ENCODE measurements at places on chromosomes 5 and 9.

- DNase-seq = peak; percentile 92
Measured at GRCh38 chr5:59768152-59769040, 125.1 kb downstream of the PDE4D start.

- no peak for DNase-seq
Measured at GRCh38 chr9:120865176-120865575, 11.8 kb downstream of the PHF19 start.

DNA sequence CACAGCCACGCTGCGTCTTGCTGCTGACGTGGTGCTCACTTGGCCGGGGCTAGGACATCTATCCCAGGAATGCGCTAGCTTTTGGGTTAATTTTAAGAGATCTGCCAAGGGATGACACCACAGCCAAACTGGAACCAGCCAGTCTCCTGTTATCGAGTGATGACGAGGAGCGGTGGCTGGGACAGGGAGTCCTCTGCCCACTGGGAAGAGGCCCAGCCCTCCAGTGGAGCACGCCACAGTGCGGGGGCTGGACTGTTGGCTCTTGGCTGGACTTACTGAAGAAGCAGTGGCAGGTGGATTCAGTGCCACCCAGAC, 55.1 kb upstream of the PHYKPL start:
- DNase-seq = no peak

GRCh38 chr5:136886608-136887007, 521.3 kb upstream of the TRPC7 start:
- DNase-seq = peak; percentile 2

DNA sequence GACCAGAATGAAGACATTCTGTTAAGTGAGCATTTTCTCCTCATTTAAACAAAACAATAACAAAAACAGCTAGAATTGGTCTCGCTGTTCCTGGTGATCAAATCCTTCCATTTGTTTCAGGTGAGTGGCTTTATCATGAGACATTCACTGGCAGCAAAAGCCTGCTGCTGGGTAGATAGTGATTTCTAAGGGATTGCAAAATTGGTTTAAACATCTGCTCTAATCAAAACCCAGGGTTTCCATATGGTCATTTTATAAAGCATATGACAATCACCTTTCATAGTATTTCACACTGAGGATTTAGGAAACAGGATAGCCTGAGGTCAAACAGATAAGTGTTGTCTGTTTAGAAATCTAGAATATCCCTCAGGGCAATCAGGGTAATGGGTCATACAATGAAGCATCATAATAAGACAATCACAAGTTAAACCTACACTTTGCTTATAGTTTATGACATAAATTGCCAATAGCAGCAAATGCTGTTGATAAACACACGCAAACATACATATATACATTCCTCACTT, 769.6 kb upstream of the C9orf72 start:
- no peak for DNase-seq

DNA sequence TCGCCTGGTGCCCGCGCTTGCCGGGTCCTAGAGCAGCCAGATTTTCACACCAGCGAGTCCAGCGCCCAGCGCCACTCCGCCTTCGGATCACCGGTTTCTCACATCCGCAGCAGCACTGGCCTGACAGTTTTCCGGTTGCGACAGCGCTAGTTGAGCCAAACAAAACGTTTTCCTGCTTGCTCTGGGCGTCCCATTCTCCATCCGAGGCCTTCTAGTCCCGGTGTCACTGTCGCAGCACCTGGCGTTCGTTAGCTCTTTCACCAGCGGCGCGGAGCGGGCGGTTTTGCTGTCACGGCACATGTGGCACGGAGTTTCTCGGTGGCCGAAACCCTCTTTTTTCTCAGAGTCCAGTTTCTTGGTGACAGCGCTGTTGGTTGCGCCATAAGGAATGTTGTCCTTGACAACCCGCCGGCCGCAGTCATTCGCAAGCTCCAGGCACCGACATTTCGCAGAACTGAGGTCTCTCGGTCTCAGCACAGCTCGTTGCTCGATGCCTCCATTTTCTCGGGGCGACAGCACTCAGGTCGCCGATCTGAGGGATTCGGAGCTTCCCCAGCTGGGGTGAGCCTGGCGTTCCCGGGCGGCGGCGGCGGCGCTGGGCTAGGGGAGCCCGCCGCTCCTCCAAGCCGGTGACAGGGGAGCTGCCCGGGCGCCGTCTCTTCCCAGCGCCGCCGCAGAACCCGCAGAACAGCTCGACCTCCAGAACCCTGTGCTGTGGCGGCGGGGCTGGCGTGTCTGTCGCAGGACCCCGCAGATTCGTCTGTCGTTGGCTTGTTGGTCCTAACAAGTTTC, 47.8 kb downstream of the ANXA2R start:
- DNase-seq = peak; percentile 81

DNA sequence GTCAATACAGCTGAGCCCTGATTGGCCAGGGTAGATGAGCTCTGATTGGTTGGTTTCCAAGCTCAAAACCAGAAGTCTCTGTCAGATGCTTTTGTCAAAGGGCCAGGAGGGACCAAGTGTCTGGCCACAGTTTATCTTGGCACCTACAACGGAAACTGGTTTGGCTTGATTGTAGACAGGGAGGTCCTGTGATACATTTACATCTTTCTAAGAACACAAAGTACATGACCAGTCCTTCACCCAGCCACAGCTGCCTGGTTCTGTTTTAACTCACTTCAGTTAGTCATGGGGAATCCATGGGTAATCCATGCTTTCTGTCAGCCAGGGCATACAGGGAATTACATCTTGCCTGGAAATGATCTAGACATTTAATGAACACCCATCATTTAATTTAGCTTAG, 171.2 kb downstream of the SLC12A2 start:
- peak; percentile 27 for DNase-seq

GRCh38 chr9:115194216-115194615, 76.3 kb upstream of the TNC start:
- no peak for DNase-seq

DNA sequence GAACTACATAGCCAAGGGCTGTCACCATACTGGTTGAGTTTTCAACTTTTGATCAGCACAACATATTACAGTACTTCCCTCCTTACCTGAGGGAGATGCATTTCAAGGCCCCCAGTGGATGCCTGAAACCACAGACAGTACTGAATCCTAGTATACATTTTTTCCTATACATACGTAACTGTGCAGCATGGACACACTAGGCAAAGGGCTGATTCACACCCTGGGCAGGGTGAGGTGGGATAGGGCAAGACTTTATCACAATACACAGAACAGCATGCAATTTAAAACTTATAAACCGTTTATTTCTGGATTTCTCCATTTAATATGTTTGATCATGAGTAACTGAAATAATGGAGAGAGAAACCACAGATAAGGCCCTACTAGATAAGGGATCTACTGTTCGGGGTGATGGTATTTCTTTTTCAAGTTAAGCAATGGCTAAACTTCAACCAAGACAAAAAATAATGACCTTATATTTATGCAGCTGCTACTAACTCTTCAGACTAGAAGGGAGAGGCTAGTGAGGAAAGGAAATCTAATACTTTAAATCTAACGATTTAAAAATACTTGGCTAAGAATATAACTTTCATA, 186.9 kb upstream of the GNA14 start:
- DNase-seq = no peak

DNA sequence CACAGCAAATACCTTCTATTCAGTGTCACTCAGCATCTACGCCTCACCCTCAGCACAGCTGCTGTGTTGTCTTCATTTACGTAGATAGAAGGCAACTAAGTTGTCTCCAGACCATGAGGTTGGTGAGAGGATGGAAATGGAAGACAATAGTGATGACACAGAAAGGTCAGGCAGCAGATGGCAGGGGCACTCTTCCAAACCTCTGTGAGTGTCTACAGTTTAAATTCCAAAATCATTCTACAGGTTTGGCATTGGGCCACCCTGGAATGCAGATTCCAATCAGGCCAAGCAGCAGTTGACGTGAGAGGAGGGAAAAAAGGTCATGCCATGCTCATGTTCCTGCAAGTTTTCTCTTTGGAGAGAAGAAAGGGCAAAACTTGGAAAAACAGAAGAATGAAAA, 68.7 kb upstream of the ADAMTSL1 start:
- peak; percentile 33 for DNase-seq

DNA sequence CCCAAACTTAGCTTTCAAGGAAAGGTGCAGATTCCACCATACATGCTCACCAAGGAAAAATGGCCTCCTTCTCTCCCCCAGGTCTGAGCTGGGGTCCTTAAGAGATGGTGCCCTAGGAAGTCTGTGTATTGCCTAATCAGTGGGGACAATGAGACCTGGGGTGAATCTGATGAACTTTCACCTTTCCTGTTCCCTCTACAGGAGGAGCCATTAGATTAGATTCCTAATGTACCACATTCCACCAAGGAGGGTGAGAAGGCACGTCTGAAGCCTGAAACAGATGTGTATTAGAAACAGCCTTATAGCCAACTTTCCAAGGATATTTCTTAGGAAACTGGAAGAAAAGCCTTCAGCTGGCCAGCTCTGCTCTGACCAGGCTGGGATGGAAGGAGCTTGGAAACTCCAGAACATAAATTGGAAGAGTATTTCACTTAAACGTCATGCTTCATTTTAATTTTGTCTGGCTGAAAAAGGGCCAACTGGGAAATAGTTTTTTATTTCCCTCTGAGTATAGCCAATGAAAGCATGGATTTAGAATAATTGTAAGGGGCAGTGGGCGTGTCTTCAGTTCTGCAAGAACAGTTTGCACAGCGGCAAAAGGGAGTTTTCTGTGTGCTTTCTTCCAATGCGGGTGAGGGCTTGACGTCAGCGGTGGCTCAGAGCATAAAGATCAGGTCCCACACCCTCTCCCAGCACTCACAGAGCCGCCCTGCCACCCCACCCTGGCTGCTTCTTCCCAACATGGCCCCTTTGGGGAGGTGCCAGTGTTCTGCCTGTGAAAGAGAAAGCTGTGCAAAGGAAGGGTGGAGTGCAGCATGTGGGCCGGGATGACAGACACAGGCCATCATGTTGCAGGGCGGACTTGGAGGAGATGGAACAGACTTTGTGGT, 210.9 kb downstream of the ESM1 start:
- peak; percentile 10 for DNase-seq

GRCh38 chr9:4499917-4500316, 9.6 kb downstream of the SLC1A1 start:
- no peak for DNase-seq

GRCh38 chr5:108459769-108460168, 77.9 kb upstream of the FBXL17 start:
- no peak for DNase-seq

- no peak for DNase-seq
Measured at GRCh38 chr5:76946090-76946489, 6.8 kb upstream of the CRHBP start.

- no peak for DNase-seq
Measured at GRCh38 chr5:17001428-17001827, 65.3 kb upstream of the MYO10 start.

- no peak for DNase-seq
Measured at GRCh38 chr9:91986248-91986647, 36.2 kb upstream of the ROR2 start.

GRCh38 chr5:62934319-62934718, 355.7 kb downstream of the LRRC70 start:
- DNase-seq = no peak

DNA sequence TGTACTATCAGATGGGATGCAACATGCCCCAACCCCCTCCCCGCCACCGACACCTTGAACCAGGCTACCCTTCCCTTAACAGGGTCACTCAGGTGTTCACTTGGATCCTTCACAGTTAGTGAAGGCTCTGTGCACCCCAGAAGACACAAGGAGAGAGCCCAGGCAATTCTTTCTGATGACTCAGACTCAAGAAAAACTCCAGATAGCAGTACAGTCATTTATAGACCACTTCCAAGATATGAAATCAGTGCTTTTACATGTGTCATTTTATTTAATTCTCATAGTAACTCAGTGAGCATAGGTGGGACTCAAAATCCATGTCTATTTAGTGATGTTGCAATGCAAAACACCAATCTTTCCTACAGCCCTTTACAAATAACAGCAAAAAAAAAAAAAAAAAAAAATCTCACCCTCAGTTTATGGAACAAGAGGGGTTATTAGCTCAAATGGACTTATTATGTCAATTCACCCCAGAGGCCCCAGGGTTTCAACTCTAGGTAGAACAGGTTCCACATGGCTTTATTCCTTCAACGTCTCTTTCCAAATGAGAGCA, 71.9 kb downstream of the FOXD1 start:
- DNase-seq = peak; percentile 56

Data from epithelial cell of esophagus (primary cell).